ENCODE measurements at places on chromosomes 5 and 9.

DNA sequence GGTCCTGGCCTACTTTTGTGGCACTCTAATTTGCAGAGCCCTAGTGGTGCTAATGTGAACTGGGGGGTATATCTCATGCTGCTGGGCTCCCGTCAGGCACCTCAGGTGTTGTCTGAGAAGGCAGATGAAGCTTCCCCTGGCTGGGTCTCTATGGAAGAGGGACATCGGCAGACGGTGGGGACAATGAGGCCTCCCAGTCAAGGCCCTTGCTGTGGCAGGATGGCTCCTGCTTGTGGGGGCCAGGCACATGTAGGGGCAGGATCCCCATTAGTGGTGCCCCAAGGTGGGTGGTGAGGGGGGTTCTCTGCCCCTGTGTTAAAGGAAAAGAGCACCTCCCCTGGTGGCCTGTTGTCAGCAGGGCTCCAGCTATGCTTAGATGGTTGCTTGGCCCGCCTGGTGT is 192.8 kb upstream of the S1PR3 start:
- DNase-seq: no peak

DNA sequence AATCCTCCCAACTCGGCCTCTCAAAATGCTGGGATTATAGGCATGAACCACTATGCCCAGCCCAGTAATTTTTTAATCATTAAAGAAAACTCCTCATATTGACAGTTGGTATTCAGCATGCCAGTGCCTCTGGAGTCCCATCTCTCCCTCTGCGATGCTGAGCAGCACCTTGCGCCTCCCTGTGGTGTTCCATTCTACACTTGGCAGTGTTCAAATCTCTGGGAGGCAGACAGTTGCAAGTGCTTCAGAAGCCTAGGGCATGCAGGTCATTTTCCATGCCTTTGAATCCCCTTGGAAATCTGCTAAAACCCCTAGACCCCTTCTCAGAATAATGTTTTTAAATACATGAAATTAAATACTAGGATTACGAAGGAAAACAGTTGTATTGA is 41.3 kb downstream of the GARNL3 start:
- no peak for DNase-seq

- no peak for DNase-seq
Measured at GRCh38 chr5:71893451-71893850, 174.4 kb downstream of the CARTPT start.

- no peak for DNase-seq
Measured at GRCh38 chr5:86865256-86865785, 247.6 kb downstream of the COX7C start.

- no peak for DNase-seq
Measured at GRCh38 chr5:176492431-176492830, 44.2 kb downstream of the FAF2 start.

DNA sequence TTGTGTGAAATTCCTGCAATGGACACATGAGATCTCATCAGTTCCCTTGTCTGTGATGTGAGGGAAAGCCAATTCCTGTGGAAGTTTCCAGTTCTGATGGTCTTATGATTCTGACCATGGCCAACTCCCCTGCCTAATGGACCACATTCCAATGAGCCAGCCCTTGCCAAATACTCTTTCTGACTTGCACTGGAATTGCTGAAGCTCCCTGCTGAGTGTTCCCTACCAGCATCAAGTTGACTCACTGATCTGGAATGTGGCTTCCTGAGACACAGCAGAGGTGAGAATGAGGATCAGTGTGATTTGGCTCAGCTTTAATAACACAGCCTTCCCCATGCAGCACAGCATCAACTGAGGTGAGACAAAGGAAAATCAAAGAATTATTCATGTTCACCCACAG is 427.8 kb downstream of the KDM4C start:
- no peak for DNase-seq

GRCh38 chr5:153988510-153988909 is 50.2 kb downstream of the FAM114A2 start:
- DNase-seq: no peak

DNA sequence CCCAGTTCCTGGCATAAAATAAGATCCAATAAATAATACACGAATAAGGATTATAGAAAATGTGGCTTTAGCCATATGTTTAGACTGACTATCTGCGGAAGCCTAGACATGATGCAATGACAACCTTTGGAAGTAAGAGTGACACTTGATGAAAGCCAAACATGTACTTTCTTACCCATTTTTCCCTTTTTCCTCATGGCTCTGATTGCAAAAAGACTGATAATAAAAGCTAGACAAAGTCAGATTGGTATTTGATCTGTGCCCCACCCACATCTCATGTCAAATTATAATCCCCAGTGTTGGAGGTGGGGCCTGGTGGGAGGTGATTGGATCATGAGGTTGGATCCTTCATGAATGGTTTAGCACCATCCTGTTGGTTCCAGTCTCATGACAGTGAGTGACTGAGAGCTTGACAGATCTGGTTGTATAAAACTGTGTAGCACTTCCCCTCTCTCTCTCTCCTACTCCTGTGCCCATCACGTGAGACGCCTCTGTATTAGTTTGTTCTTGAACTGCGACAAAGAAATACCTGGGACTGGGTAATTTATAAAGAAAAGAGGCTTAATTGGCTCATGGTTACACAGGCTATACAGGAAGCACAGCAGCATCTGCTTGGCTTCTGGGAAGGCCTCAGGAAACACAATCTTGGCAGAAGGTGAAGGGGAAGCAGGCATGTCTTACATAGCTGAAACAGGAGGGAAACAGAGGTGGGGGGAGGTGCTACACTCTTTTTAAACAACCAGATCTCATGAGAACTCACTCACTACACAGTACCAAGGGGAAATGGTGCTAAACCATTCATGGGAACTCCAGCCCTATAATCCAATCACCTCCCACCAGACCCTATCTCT is 243.4 kb upstream of the PIK3R1 start:
- no peak for DNase-seq

DNA sequence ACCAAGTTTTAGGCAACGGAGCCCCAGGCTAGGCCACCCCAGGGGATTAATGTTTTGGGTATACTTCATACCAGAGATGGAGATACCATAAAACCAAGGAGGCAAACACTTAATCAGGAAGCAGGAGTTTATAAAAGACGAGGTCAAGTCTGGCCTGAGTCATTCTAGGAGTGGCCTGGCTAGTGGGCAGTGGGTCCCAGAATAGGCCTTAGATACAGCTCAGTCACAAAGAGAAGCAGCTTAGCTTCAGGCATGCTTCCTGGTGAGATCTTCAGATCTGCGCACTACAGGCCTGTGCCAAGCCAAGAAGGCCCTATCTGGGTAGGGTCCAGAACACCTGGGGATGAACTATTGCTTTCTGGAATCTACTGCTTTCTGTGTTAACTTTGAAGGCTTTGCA is 20.6 kb upstream of the NR5A1 start:
- no peak for DNase-seq

DNA sequence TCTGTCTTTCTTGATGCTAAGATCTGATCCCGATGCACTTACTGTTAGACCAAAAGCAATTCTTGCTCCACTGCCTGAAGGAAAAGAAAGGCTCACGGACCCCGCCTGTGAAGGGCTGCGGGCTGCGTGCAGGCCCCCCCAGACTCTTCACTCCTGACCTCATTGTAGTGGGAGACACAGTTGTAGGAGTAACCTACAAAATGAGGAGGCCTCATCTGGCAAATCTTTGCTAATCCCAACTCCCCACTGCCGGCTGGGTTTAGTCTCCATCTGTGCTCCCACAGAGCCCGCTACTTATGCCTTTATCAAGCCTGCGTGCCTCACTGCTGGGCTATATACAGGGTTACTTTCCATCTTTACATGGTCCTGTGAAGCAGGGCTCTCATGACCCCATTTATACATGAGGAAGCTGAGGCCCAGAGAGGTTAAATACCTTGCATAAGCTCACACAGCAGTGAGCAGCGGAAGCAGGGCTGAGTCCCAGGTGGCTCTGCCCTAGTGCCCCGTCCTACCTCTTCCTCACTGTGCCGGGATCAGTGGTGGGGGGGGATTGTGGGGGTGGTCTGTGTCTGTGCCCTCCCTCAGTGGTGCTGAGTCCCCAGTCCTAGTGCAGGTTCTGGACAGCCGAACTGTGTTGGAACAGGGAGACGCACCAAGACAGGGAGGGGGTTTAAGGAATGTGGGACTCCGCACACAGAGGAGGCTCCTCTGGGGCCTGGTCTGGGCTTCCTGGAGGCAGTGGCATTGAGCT is 43.9 kb upstream of the RNF130 start:
- no peak for DNase-seq

GRCh38 chr5:174723315-174723978 is 935 bp upstream of the MSX2 start:
- DNase-seq: no peak

DNA sequence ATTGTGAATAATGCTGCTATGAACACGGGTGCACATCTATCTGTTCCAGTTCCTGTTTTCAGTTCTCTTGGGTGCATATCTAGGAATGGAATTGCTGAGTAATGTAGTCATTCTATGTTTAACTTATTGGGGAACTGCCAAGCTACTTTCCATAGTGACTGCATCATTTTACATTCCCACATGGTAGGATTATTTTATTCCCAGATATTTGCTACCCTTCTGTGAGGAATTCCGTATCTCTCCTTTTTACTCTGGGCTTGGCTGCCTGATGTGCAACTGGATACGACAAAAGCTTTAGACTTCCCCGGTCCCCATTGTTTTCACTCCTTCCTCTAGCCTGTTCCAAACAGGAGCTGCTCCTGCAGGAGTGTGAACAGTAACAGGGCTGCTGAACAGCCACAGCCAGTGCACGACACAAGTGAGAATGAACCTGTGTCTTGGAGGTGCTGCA is 7.2 kb downstream of the TAS2R1 start:
- no peak for DNase-seq

GRCh38 chr5:149060325-149060724 is 2.5 kb downstream of the SH3TC2 start:
- no peak for DNase-seq

DNA sequence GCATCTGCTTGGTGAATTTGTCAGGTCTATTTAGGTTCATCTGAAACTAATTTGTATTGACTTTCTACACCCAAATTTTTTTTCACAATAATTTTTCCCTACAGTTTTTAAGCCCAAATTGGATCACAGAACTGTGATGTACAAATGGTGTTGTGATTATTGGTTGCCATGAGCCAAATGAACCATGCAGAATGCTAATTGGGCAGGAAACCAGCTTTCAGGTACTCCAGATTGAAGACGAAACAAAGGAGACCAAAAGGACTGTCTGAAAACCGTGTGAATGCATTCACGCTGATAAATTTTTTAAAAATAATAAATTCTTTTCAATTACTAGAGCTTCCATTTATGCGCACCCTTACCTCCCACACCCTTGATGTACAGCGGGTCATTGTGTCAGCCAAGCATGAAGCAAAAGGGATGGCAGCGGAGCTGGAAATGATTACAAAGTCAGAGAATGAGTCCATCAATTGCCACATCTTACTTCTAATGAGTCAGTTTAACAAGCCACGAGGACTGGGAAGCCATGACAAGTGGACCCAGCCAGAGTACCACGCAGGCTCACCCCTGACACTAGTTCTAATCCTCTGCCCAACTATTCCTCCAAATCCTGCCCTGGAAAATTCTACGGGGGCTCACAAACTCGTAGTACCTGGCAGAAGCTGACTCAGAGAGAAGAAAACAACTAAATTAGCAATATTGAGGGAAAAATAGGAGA is 66.5 kb downstream of the SEMA6A start:
- DNase-seq: no peak

DNA sequence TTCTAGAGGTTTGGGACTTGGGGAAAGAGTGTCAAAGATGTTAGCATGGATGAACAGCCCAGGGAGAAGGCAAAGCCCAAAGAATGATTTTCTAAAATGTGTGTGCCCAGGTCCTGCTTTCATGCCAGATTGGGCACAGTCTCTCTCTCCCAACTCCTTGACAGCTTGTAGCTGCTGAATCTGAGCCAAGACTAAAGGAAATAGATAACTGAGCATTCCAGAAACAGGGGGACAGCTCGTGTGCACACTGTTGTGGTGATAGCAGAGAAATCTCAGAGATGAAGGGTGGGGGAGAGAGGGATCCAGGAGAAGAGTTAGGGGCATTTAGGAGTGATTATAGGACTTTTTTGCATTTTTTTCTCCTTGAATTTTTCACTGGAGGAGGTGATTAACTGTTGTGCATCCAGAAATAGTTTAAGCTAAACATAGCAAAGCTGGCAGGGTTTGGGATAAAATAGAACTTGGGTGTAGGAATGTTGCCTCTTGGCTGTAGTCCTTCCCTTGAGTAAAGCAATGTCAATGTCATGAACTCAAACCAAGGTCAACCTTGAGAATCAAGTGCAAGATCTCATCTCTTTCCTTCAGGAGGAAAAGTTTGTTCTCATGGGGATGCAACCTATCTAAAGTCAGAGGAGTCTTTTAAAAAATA is 245.9 kb downstream of the SH3GL2 start:
- no peak for DNase-seq

DNA sequence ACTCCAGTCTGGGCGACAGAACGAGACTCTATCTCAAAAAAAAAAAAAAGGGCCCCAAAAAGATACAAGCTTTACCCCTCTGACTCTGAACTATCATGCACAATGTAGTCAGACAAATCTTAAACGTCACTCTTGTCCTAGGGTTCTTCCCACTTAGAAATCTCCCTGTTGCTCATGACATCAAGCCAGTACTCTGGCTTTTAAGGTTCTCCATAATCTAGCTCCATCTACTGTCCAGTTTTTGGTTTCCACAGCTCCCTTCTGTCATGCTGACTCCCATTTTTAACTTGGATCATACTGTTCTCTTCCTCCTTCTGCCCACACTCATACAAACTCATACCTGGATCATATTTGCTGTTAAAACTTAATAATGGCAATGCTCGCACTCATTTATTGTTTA is 156.7 kb upstream of the TLX3 start:
- no peak for DNase-seq

DNA sequence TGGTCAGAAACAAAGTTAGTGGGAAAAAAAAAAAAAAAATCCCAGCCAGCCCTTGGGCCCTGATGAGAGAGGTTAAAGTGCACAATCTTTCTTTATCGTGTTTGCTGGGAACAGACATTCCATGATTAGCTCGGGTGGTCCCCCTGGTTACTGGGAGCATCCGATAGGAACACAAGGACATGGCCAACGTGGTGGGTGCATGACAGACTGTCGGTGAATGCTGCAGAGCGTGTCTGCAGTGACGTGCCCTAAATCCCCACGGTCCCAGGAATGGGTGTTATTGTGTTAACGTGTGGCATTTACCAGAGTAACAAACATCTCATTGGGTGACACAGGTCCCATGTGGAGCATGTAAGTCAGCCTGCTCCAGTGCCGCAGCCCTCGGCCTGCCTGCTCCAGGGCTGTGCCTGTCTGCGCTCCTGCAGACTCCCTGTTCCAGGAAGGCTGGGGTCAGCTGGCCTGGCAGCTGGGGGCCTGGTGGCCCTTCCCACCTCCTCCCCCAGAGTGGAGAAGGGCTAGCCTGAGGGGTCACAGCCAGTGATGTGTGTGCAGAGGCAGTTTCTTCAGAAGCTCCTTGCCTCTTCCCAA is 34.3 kb upstream of the TBC1D2 start:
- DNase-seq: no peak

All from hypothalamus (tissue), 51 donors.